ENCODE measurements at places on chromosomes 2 and 18.
A peak's percentile ranks its signal among the peaks of the same experiment; 100 is the strongest.

DNA sequence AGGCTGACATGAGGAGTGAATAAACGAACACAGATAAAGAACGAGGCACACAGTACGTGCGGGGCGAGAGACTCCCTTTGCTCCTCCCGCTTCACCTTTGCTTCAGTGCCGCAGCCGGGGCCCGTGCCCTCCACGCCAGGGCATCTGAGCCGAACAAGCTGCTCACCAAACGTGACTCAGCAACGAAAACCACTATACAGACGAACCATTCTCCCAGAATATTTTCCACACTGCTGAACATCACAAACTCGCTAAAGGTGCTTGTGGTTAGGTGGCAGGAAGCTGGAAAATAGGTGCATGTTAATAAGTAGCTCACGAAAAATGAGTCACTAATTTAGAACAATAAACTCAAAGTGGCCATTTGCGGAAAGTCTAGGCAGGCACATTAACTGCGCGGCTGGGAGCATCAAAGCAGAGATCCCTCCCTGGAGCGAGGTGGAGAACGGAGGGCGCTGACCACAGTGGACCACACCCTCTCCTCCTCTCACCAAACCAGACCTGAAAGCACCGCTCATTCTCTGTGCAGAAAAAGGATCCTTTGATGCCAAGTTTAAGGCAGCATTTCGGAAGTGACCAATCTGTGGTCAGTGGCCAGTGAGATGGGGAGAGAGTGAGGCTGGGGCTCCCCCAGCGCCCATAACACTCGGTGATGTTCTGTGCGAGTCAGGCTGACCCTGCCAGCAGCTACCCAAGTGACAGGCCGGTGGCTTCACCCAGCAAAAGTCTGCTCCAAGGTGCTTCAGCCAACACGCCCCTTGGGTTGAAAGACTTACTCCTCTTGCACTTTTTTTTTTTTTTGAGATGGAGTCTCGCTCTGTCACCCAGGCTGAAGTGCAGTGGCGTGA, 153.2 kb downstream of the HDAC4 start:
- peak; percentile 83 for DNase-seq

- DNase-seq = no peak
Observed at GRCh38 chr2:74708883-74709282, 54.8 kb downstream of the SEMA4F start.

DNA sequence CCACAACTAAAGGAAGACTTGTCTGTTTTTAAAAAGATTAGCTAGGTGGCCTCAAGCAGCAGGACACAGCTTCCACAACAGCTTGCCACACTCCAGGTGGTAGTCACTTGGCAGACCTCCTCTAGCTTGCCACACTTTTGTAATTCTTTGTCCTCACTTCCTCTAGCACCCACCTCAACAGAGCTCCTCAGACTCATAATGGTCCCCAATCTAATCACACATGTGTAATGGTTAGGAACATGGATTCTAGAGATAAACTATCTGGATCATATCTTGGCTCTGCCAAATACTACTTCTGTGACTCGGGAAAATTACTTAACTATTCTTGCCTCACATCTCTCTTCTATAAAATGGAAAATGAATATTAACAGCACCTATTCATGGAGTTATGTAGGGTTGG, 3.5 kb downstream of the SNRNP200 start:
- DNase-seq = no peak

- peak; percentile 80 for DNase-seq
Observed at GRCh38 chr2:236968101-236968879, 117.4 kb upstream of the COPS8 start.

DNA sequence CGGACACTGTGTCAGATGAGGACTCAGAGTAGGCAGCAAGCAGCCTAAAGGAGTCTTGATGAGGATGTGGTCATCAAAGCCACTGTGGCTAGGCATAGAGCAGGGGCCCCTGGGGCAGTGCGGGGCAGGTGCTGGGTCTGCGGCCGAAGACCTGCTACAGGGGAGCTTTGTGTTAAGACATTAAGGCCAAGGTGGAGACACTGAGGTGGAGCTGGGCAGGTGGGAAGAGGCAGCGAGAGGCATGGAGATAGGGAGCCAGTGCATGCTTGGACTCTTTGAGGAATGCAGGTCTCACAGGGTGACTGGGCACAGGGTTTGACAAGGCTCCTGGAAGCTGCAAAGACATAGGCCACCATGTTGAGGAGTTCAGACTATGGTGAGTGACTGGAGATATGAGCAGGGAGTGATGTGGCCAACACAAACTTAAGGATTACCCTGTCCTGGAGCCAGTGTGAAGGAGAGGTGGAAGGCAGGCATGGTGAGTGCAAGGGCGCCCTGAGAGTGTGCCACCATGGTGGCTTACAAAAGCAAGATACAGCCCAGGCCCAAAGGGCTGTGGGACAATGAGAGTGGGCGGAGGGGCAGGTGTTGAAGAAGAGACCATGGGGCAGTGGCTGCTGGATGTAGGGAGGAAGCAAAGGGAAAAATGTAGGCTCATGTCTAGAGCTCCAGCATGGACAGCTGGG, 450.9 kb upstream of the HS6ST1 start:
- DNase-seq = no peak

DNA sequence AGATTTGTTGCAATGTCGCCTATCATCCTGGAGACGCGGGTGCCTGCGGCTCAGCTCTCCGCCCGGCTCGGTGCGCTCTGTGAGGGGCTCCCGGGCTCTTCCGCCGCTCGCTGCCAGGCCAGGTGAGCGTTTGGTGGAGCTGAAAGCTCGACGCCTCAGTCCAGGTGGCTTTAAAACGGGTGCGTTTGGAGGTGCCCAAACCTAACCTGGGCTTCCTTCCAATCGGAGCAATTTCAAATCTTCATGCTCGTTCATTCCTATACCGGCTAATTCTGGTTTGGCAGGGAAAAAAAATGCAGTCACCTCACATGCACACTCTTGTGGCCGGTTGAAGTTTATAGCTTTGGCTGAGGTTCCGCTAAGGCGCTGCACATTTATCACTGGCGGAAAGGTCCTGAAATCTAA, at the start of gene SLC16A14:
Gene SLC16A14, minus strand, starts transcription at position 274 of the 405 bp plus-strand sequence. CDS start 9,572 bp downstream, outside the sequence.
- peak; percentile 44 for DNase-seq

GRCh38 chr2:160453111-160453820, 40.3 kb downstream of the RBMS1 start:
- DNase-seq = no peak

DNA sequence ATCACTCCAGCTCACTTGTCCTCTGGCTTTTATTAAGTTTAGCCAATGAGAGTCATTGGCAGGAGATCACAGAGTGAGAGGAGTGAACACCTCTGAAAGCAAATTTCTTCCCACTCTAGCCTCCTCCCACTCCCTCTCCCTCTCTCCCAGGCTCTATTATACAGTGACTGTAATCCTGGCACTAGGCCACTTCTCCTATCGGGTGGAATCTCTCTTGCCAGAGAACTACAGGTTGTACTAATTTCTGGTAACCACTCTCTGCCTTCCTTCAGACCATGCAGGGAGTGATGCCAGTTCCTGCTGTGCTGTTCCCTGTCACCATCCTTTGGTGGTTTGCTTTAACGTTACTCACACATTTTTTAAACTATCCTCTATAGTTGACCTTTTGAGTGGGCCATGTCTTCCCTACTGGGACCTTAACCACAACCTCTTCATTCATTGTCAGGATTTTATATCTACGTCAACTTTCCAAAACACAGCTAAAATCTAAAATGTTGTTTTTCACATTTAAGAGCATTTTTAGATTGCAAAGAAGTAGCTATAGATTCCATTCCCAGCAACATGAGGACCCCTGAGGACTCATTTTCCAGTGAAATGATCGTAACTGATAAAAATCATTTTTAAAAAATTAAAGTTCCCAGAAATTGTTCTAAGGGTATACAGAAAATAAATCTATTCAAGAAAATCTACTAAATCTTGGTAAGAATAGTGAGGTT, 217.1 kb downstream of the MREG start:
- peak; percentile 7 for DNase-seq

DNA sequence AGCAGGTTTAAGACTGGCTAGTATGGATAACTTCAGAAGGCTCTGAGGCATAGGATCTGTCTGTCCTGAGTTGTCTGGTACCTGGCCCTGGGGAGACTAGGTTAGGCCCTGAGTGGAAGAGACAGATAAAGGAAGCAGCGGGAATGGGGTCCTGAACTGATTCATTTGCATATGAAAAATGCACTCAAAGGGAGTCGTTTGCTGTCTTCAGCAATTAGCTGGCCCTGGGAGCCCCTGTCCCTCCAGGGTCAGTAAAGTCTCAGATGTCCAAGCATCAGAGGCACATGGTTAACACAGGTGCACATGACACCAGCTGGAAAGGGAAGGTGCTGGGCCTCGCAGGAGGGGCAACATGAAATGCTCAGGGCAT, 172.4 kb downstream of the ACOXL start:
- DNase-seq = no peak

DNA sequence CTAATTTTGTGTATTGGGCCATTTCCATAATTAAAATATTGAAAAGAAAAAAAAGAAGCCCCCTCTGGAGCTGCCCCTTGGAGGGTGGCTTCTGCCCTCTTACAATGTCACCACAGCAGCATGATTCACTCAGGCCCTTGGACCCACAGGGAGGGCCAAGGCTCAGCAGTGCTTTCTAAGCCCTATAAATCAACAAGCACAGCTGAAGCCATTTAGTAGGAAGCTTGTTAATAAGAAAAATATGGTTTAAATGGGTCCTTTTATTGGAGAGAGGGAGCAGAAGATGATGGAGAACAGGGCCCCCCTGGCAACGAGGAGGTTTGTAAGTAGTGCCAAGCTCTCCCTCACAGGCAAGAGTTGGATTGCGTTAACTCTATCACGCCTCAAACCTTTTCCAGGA, 107.6 kb upstream of the FZD7 start:
- DNase-seq = no peak

- no peak for DNase-seq
Observed at GRCh38 chr2:216222650-216223352, 113.7 kb downstream of the XRCC5 start.

DNA sequence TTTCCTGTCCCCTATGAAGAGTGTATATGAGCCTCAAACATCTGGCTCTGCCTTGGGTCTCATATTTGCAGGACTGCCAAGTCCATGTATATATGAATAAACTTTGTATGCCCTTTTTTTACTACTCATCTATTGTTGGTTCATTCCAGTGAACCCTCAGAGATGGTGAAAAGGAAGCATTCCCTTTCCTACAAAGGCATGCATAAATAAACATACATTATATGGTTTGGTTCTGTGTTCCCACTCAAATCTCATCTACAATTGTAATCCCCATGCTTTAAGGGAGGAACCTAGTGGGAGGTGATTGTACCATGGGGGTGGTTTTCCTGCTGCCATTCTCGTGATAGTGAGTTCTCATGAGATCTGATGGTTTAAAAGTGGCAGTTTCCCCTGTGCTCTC, 534.2 kb downstream of the SPAG16 start:
- DNase-seq = no peak

GRCh38 chr2:71385012-71385411, 53.4 kb downstream of the ZNF638 start:
- DNase-seq = no peak

GRCh38 chr2:168929031-168929430, 27.9 kb downstream of the G6PC2 start:
- no peak for DNase-seq

DNA sequence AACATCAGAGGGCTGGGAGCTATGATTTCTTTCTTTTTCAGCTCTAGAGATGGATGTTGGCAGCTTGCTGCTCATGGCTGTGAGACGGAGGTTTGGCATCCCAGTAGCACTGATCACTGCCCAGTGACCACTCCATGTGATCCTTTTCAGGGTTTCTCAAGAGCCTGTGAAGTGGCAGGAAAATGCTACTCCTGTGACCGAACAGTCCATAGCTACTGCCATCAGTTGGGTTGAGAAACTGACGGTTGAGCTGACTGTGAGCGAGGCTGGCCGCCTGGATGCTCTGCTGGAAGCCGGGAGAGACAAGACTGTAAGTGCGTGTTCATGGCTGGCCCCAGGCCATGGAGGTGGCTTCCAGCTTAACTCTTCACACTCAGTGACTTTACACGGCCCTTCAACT, 34.2 kb downstream of the VWA3B start:
- no peak for DNase-seq

DNA sequence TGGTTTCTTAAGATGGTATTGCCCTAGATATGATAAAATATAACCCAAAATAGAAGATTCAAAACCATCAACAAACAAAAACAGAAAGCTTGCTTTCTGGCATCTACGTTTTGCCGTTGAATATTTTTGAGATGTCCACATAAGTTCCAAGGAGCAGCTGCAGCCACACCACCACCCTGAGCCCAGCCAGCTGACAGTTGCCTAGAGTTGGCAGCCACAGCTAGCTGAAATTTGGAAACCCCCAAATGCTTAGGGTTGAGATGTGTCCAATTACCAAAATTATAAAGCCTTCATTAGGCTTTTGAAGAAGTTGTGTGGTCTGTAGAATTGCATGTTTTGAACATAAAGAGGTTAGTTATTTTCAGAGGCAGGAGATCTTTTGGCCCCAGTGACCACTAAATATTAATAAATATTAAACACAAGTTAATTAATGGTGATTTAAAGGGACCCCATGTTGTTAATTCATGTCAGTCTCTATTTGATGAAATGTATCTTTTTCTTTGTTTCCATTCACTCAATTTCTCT, 118.1 kb upstream of the DTNA start:
- DNase-seq = no peak

DNA sequence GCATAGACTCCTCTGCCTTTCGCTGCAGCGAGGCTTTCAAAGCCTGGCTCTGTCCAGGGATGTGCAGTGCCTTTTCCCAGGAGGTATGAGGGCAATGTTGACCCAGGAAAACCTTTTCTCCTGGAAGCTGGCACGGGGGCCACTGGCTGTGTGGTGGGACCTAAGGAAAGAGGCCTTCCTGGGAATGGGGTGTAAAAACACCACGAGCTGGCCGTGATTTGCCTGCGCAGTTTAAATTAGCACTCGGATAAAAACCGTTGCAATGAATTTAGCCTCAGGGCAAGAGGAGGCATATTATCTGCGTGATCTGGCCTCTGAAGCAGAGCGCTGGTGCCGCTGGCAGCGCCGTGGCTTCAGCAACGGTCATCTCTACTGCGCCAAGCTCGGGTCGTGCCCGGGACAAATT, 3.0 kb downstream of the OSR1 start:
- no peak for DNase-seq

DNA sequence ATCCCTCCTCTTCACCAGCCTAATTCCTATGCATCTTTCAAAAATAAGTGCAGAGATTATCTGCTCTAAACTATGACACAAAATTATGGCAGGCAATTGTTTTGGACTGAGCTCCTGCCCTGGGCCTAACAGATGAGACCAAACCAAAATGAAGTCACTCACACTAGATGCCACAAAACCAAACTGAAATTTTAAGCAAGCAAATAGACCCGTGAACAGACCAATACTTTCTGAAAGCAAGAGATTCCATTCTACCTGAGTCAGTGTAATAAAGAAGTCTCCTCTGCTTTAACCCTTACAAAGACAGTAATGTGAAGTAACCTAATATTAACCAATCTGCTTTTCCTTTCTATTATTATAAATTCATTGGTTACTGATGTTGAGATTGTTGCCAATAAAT, 84.3 kb downstream of the RIT2 start:
- no peak for DNase-seq

GRCh38 chr2:204687776-204688175, 142.5 kb downstream of the PARD3B start:
- no peak for DNase-seq

- no peak for DNase-seq
Observed at GRCh38 chr2:138652378-138652777, 127.8 kb downstream of the NXPH2 start.

- DNase-seq = no peak
Observed at GRCh38 chr2:191699341-191699945, 21.5 kb downstream of the NABP1 start.
